NCI-H748 treated with DMSO at 0.1 percent for 48 hours (cell line): ENCODE measurements at places on chromosomes 5 and 9.

GRCh38 chr5:135238622-135239452 is 160.2 kb downstream of the MACROH2A1 start:
- no peak for DNase-seq

- no peak for DNase-seq
Observed at GRCh38 chr9:86096386-86096785, 3.0 kb downstream of the GOLM1 start.

GRCh38 chr5:127608077-127608660 is 40.7 kb upstream of the CTXN3 start:
- DNase-seq = no peak

- DNase-seq = no peak
Observed at GRCh38 chr5:150637245-150638052, 3.0 kb upstream of the SYNPO start.

DNA sequence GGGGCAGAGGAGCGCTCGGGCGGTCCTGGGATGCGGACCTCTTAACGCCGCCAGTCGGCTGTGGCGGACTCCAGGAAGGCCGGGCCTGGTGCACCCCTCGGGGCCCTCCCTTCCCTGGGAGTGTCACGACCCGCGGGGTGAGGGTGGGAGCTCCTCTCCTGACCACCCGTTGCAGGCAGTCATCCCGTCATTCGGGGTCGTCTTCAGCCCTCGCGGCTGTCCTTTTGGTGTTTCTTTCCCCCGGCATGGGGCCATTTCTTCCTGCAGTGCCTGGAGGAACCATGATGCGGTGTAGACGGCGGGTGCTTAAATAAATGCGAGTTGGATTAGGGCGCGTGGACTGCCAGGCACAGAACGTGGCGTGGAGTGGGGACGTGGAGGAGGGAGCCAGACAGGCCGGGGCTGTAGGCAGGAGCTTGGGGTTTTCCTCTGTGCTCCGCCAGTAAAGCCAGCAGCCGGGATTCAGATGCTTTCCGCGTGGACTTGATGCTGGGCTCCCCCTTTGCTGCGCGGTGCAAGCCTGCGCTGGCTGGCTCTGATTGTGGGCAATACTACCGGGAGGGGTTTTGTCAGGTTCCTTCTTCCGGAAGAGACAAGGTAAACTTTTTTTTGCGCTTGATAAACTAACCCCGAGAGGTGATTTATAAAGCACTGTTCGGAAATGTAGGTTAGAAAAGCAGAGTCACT is 868 bp downstream of the KDM4C start:
- DNase-seq = peak; percentile 14
